Stomach (tissue), 19 donors: ENCODE measurements at places on chromosomes 5 and 9. TPM values are rescaled to one million over a fixed set of nuclear protein-coding genes. Genes with fewer than 3 reads are reported as not detected.
A peak's percentile ranks its signal among the peaks of the same experiment; 100 is the strongest.

Gene RMND5B
- total RNA-seq: 32.1 TPM

Gene TAF11L3
- total RNA-seq: not detected

DNA sequence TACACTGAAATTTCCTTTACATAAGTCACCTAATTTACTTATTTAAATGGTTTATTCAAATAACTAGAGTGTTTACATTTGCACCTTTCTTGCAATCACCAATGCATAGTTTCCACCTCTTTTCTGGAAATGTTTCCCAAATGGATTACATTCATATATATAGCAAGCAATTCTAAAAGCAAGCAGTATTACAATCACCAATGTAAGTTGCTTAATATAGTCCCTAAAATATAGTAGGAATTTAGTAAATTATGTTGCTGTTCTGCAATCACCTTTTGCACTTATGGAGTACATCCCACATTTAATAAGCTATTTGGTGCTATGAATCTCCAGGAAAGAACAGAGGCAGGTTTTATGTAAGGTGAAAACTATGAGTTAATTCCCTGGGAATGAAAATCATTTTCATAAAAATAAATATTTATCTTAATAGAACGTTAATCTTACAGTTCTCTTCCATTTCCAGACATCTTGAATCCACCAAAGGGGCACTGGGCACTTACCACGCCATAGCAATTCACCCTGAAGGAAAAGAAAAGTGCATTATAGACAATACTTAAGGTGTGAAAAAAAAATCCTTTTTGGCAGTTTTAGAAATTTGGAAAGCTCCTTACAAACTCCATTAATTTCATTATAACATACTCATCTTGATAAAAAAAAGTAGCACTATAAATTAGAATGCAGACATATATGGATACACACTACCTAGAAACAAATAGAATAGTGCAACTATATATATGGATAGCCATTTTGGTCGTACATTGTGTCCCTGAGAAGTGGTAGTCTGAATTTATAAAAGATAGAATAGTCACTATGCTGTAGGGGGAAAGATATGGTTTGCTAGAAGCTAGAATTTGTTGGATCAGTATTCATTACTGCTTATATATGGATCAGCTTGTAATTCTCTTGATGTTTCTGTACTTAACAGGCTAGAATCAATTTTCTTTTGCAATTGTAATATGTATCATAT lies 47.1 kb downstream of the ALDH1A1 start:
- peaks cover 27% of the 10 kb centered on the region for H3K36me3 ChIP-seq
- H3K4me3 ChIP-seq: no peak overlapping the region
- peaks cover 23% of the 10 kb centered on the region for H3K4me1 ChIP-seq
- no peak for DNase-seq
- H3K27ac ChIP-seq: no peak overlapping the region

DNA sequence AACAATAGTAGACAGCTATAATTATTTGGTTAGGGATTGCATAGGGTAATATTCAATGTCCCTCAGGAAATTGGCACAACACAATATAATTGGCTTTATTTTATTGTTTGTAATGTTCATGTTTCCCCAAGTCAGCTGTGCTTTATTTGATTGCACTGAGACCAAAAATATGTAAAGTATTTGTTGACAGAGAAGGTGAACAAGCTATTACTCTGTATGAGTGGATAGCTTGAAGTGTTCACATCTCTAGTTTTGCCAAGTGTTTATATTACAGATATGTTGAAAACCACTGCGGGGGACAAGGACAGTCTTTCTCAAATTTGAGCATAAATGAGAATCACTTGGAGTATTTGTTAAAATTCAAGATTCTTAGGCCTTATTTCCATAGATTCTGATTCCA lies 83.3 kb downstream of the RAB3C start:
- no peak overlapping the region for H3K4me3 ChIP-seq
- H3K27ac ChIP-seq: no peak overlapping the region
- H3K27me3 ChIP-seq: no peaks in the 10 kb centered on the region

GRCh38 chr5:111144352-111144930 lies 52.3 kb downstream of the WDR36 start:
- no peak for DNase-seq
- no peak overlapping the region for H3K27ac ChIP-seq
- no peaks in the 10 kb centered on the region for H3K27me3 ChIP-seq
- no peak overlapping the region for H3K4me3 ChIP-seq
- no peaks in the 10 kb centered on the region for H3K4me1 ChIP-seq

GRCh38 chr5:63125392-63125791 lies 546.8 kb downstream of the LRRC70 start:
- no peak overlapping the region for H3K27ac ChIP-seq
- H3K4me3 ChIP-seq: no peak overlapping the region
- no peaks in the 10 kb centered on the region for H3K27me3 ChIP-seq

DNA sequence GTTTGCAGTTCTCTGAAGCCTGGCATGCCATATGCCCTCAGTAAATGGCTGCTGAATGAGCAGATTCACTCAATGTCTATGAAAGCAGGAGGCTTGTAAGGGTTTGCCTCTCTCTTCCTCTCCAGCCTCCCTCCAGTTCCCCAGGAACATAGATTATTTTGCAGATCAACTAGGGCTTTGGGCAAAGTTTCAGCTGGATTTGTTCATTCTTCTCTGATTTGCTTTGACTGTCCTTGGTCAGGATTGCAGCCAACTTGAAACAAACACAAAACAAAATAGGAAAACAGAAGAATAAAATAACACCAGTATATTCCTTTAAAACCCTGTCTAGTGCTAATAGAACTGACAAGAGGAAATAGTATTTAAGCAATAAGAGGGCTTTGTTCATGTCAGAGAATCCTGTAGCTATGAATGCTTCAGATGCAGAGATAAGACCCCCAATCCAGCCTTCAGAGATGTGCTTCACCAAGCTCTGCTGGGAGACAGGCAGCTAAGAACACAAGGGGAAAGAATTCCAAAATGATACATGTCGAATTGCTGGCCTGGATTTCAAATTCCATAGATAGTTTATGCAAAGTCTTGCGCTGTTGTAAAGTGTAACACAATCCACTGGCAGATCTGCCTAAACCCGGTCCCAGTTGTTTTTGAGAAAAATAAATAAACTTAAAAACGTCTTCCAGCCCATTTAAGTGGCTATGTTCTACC lies 174.3 kb downstream of the PAPPA start:
- H3K4me3 ChIP-seq: no peak overlapping the region
- DNase-seq: no peak
- H3K4me1 ChIP-seq: peaks cover 3% of the 10 kb centered on the region
- peaks cover 4% of the 10 kb centered on the region for H3K36me3 ChIP-seq
- no peak overlapping the region for H3K27ac ChIP-seq

GRCh38 chr5:93887678-93888077 lies 146.3 kb upstream of the POU5F2 start:
- H3K27ac ChIP-seq: no peak overlapping the region
- H3K36me3 ChIP-seq: no peaks in the 10 kb centered on the region
- no peak overlapping the region for H3K4me3 ChIP-seq
- no peak for DNase-seq

DNA sequence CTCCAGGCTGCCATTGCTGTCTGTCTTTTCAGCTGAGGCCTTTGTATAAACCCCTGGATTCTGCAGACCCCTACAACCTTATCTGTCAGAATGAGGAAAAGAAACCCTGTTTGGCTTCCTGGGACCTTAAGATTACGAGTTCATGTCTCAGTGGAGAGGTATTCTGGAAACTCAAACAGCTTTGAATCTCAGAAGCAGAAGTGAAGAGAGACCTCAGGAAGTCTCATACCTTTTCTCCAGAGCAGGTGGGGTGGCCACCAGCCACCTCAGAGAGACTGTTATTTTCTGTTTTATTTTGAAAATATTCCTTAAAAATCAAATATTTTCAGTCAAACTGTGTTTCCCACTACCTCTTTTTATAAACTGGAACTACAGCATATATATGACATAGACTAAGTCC lies 457.5 kb downstream of the TMEM232 start:
- H3K27ac ChIP-seq: no peak overlapping the region
- no peak overlapping the region for H3K4me3 ChIP-seq
- H3K27me3 ChIP-seq: no peaks in the 10 kb centered on the region

DNA sequence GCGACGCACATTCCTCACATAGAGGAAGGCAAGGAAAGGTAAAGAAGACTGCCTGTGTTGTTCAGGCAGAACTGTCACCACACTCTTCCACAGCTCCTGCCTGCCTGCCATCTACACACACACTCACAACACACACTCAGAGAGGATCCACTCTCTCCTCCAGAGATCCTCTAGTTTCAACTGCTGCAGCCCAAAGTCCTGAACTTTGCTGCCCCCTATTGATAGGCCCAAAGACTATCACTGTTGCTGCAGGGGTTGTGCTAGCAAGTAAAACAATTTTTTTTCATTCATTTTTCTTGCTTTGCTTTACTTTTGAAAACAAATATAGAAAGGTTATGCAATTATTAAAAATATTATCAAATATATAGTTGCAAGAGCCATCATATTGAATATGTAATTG lies 5.9 kb upstream of the CFAP90 start:
- peak; percentile 61 for DNase-seq
- no peak overlapping the region for H3K27ac ChIP-seq
- H3K4me1 ChIP-seq: peaks cover 3% of the 10 kb centered on the region

DNA sequence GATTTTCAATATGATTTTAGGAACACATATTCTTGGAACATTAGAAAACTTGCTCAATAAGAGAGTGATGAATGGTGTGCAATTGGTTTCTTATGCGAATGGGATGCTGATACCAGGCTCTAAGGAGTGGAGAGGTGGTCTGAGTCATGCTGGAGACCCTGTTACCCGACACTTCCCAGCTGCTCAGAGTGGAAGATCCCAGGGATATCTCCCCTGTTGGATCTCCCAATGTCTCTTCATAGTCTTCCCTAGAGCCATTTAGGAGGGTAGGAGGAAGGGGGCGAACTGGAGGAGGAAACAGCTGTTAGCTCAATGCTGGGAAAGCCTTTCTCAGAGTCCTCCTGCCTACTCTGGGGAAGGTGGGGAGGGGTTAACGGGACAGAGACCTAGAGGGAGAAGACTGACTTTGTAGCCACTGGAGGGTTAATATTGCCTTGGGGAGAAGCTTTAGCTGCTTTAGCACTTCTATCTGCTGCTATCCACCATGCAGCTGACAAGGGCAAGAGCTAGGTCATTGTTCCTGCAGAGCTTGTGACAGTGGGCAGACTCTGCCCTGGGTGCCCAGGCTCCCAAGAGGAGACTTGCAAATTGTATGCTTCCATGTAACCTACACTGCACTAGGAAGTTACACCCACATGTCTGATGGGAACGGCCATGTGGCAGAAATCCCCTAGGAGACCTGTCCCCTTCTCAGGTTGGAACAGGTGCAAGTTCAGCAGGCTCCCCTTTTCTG lies 301.0 kb downstream of the GADD45G start:
- H3K27me3 ChIP-seq: no peaks in the 10 kb centered on the region
- no peak for DNase-seq
- no peak overlapping the region for H3K27ac ChIP-seq
- H3K4me3 ChIP-seq: no peak overlapping the region
- H3K4me1 ChIP-seq: peaks cover 12% of the 10 kb centered on the region
